NCI-H2107 (cell line): ENCODE measurements at places on chromosomes 7 and 10.

- DNase-seq, result no peak
Observed at GRCh38 chr7:69928621-69929020, 330.3 kb downstream of the AUTS2 start.

GRCh38 chr10:67259319-67259929, 333.6 kb downstream of the LRRTM3 start:
- DNase-seq, result no peak

- DNase-seq, result no peak
Observed at GRCh38 chr7:91875851-91876250, 4.7 kb downstream of the MTERF1 start.

GRCh38 chr7:94261067-94261466, 133.6 kb upstream of the COL1A2 start:
- no peak for DNase-seq

- DNase-seq, result no peak
Observed at GRCh38 chr10:13485623-13486022, 43.2 kb downstream of the BEND7 start.

GRCh38 chr7:93890464-93891068, at the start of gene TFPI2:
TFPI2 (minus strand) TSS chr7:93890753; CDS start chr7:93890678, 75 bp downstream.
- DNase-seq, result no peak

DNA sequence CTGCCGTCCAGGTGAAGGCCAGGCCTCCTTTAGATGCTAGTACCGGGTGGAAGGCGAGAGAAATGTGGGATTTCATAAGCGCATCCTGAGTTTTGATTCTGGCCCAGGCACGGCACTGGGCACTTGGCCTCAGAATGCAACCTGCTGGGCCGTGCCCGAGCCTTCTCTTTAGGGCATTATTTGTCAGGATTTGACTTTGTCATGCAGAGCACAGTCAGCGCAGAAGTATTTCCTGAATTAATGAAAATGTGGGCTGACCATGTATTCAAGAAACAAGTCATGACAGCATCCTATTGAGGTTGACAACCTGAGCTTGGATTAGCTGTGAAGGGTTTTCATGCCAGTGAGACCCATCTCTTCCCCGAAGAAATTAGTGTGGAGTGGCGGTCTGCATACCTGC, 34.4 kb downstream of the RCC1L start:
- DNase-seq, result no peak

- DNase-seq, result no peak
Observed at GRCh38 chr10:7417103-7417623, 6.3 kb upstream of the SFMBT2 start.

- DNase-seq, result no peak
Observed at GRCh38 chr7:19442016-19442785, 266.6 kb downstream of the POLR1F start.

DNA sequence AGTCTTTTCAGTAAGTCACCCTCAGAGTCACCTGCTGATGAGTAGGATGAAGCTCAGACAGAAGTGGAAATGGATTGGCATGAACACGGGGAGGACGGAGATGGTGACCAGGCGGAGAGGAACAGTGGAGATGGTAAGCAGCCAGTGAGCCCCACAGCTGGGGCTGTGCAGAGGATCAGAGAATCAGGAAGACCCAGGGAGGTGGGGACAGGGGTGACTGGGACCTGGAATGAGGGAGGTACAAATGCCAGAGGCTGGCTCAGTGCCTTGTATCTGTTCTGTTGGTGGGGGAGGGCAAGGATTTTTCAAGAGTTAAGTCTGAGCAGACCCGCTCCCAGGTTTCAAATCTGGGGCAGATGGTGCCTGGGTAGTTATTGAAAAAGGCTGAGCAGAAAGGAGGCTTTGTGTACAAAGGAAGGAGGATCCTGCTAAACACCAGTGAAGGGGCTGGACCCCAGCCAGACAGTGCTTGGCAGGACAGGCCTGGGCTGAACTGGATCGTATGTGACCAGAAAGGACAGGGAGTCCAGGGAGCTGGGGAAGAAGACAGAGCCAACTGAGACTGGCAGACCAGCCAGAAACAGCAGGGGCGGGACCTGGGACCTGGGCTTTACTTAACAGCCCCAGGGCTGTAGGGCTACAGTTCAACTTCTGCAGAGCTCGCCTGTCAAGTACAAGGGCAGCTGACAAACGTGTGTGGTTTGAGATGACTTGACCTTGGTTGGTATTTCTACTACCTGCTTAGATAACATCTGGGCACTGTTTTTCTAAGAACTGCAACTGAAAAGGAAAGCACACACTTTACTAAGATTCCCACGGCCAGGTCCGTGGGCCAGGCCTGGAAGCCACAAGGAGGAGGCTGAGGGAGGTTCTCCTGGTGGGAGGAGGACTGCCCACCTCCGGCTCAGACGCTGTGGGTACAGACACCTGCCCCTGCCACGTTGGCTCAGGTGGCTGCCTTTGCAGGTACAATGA, 13.2 kb upstream of the FRMPD2 start:
- no peak for DNase-seq

DNA sequence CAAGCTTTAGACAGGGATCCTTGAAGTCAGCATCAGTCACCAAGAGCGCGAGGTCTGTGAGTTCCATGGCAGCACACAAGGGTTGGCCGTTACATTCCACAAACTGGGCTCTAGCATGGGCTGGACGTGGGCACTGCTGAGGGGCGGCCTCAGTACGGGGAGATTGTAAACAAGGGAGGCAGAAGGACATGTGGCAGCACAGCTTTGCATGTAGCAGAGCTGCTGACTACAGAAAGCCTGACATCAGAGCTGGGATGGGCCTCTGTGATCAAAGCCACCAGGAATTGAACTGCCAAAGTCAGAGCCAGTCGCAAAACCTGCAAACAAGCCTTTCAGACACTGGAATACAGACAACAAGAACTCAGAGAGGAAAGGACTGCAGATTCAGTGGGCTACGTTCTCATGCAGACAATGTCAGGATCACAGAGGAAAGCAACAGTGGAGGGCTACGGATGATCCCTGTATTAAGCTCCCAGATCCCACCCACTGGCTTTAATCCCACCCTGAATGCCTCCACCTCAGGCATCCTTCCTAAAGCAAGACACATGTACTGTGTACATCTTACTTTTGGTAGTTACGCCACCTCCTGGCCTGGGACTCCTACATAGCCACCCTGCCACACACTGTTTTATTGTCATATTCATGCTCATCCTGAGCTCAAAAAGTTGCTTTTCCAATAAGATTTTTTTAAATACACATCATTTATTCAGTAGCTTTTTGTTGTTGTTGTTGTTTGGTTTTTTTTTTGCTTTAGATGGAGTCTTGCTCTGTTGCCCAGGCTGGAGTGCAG, 291.1 kb upstream of the IMMP2L start:
- no peak for DNase-seq
